LHCN-M2 (cell line): ENCODE measurements at places on chromosomes 5 and 9. TPM values are rescaled to one million over a fixed set of nuclear protein-coding genes. Genes with fewer than 3 reads are reported as not detected.

Gene SLC4A9
- not detected in 2 replicates for total RNA-seq

Gene ARL10
- total RNA-seq, result 9.3 and 12.6 TPM in 2 replicates

Gene IFNA21
- total RNA-seq, result not detected in 2 replicates

Gene TMEM174
- not detected in 2 replicates for total RNA-seq

Gene GPRIN1
- total RNA-seq, result 11.7 and 16.2 TPM in 2 replicates

Gene HSPB3
- total RNA-seq, result 13.3 and 30.5 TPM in 2 replicates

Gene CSF1R
- total RNA-seq, result 0.40 and 1.4 TPM in 2 replicates

DNA sequence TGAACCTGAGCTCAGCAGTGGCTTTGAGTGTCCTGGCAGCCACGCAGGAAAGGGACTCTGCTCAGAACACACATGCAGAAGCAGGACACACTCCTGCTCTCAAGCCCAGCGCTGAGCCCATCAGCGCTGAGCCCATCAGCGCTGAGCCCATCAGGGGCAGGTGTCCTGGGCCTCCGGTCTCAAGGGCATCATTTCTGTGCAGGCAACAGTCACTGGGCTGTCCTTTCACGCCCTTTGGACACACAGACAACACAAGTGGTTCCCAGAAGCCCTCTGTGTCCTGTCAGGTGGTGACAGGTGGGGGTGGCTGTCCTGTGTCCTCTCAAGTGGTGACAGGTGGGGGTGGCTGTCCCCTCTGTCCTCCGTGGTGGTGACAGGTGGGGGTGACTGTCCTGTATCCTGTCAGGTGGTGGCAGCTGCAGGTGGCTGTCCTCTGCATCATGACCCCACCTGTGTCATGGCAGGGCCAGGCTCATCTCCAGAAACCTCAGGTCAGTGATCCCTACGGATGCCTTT lies 39.0 kb upstream of the CLPTM1L start:
- no peak for DNase-seq

GRCh38 chr9:137168573-137168903 lies 1.3 kb downstream of the LRRC26 start:
- no peak for DNase-seq

GRCh38 chr5:162128117-162128516 lies 60.5 kb downstream of the GABRG2 start:
- DNase-seq, result no peak

- no peak for DNase-seq
Measured at GRCh38 chr5:16025681-16026080, 153.9 kb downstream of the MARCHF11 start.

DNA sequence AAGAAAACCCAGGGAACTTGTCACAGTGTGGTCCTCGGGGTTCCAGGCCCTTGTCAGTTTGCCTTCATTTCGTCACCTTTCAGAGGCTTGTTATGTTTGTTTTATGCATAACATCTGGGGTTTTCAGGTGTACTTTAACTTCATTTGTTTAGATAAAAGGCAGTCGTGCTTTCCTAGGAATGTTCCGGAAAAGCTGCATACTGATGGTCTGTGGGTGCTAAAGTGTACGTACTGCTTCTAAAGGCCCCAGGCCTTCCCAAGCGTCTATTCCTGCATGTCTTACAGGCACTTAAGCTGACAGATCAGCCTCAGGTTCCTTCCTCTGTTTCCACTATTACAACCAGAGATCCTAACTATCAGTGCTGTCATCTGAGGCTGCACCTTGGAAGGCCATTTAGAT lies 95.6 kb upstream of the ANKH start:
- no peak for DNase-seq

GRCh38 chr9:88706193-88707113 lies 171.5 kb downstream of the NXNL2 start:
- no peak for DNase-seq

DNA sequence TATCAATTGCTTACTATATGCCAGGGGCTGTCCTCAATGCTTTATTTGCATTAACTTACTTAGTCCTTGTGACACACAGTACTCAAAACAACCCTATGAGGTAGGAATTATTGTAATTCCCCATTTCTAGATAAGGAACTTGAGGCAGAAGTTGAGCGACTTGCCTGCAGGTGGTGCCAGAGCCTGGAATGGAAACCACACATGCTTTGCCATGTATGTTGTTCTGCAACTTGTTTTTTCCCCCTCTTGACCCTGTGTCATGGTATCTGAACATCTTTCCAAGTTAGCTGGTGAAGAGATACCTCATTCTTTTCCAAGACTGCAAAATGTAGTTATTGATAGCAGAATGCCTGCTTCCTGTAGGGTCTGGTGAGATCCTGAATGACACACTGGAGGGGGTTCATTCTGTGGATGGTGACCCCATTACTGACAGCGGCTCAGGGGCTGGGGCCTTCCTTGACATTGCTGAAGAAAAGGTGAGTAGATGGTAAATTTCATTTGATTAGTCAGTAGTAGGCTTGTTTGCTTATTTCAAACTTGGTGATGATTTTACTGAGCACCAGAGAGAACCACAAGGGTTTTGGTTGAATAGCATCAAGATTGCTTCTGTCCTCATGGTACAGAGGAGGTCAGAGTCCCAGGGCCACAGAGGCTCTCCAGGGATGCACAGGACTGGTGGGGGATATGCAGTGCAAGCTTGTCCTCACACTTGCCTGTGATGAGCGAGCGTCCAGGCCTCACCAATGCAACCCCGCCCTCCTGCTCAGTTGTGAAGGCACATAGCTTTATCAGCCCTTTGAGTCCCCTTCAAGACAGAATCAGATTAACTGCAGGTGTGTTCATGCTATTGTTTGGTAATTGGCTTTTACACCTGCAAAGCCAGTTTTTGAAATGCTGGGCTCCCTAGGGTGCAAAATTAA lies 57.0 kb downstream of the COL15A1 start:
- DNase-seq, result peak; percentile 73

GRCh38 chr9:134814598-134815215 lies 65.9 kb upstream of the FCN2 start:
- peak; percentile 30 for DNase-seq

GRCh38 chr5:41835645-41836044 lies 34.6 kb downstream of the OXCT1 start:
- peak; percentile 91 for DNase-seq

DNA sequence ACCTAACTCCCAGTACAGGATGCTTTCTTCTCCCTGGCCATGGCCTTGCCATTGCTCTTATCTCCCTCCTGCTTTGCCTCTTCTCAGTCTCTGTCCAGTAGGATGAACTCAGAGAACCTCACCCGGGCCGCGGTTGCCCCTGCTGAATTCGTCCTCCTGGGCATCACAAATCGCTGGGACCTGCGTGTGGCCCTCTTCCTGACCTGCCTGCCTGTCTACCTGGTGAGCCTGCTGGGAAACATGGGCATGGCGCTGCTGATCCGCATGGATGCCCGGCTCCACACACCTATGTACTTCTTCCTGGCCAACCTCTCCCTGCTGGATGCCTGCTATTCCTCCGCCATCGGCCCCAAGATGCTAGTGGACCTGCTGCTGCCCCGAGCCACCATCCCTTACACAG lies at the start of gene OR5C1:
OR5C1 (plus strand) TSS at position 103 of the 400 bp plus-strand sequence; CDS start at position 103, 0 bp downstream.
- no peak for DNase-seq

GRCh38 chr5:177473443-177474001 lies at the start of gene DBN1:
Gene DBN1 (minus strand): TSS chr5:177473634. CDS start chr5:177473521, 113 bp downstream.
- peak; percentile 58 for DNase-seq

DNA sequence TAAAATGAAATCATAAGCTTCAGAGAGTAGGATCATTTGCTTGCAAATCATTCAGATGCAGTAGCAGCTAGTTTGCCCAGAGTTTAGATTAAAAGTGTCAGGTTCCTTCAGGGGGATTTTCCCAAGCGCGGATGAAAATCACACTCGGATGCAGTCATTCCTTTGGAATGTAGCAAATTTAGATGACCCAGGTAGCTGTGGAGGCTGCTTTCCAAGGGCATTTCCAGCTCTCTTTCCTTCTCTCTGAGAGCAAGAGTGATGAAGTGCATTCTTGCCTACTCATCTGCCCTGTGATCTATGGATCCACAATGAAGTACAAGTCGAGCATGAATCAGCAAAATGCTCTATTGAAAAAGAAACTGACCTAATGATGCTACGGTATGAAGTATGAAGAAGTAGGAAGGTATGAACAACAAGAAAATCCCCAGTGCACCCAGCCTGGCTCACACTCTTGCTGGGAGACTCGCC lies 200.2 kb downstream of the PLK2 start:
- DNase-seq, result peak; percentile 77

GRCh38 chr5:19891658-19892057 lies 96.3 kb downstream of the CDH18 start:
- DNase-seq, result peak; percentile 40

- DNase-seq, result no peak
Measured at GRCh38 chr5:150457121-150457520, 7.6 kb upstream of the RPS14 start.

DNA sequence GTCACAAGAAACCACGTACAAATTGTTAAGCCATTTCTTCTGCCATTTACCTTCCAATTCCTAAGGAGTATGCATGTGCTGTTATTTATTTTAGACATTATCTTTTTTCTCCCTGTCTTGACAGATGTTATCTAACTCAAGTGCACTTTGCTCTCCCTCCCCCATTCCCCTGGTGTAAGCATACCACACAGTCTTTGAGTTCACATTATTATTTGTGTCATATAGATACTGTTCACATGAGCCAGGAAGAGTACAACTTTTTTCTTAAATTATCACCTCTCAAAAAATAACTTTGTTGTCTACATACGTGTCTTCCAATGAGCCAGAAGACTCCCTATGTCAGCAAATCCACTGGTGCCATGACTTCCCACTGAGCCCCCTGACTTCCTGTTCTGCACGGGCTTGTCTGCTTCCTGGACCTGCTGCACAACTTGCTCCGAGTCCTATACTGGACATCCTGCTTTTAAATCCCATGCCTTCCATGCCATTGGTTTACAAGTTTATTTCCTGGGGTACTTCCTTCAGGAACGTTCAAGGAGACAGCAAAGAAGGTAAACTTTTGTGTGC lies 19.9 kb upstream of the FAM120A start:
- DNase-seq, result no peak

DNA sequence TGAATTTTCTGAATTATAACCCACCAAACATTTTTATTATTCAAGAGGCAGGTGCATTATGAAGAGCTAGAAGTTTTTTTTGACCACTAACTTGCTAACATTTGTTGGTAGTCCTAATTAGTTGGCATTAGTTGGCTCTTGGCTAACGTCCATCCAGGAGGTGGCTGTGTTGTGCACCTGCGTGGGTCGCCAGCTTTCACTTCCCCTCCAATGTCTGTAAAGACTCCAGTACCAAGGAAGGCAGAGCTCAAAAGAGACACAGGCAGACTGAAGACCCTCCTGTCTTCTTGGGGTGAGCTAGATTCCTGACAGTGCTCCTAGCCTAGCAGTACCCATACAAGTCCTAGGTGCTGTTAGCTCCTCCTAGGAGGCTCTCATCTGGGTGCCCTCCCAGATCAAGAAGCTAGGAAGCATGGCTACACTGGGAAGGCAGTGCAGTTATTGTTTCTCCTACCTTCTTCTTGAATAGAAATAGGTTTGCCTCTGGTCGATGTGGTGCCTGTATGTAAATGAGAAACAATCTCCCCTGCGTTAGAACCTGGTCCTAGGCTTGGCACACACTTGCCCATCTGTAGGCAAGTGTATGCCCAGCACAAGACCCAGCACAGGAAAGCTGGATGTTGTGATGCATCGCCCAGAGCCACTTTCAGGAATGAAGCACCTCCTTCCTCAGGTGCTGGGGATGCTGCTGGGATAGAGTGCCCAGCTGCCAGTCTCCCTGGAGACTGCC lies 190.9 kb downstream of the ICE1 start:
- DNase-seq, result no peak

DNA sequence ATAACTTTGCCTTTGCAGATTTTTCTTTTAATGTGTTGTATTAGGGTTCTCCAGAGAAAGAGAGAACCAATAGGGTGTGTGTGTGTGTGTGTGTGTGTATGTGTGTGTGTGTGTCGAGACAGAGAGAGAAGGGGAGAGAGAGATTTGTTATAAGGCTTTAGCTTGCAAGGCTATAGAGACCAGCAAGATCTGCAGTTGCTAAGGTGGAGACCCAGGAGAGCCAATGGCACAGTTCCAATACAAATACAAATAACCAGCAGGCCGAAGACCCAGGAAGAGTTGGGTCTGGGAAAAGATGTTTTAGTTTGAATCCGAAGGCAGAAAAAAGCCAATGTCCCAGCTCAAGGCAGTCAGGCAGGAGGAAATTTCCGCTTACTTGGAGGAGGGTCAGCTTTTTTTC lies 23.0 kb downstream of the TMOD1 start:
- no peak for DNase-seq
